ENCODE measurements at places on chromosomes 11 and 22.

DNA sequence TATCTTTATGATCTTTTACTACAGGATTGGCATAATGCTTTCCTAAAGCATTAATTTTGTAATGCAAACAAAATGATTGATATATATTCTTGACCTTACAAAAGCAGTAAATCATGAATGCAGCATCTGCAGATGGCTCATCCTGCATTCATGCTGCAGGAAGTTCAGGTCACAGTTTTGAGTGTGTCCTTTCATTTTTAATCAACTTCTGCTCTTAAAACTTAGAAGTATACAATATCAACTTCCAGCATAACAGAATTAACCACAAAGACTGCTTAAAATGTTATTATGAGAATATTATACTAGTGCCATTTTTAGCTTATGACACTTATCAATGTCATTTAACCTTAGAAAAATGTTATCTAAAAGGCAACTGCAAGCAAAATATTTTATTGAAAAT, 54.0 kb downstream of the SLC36A4 start:
- DNase-seq, result no peak

DNA sequence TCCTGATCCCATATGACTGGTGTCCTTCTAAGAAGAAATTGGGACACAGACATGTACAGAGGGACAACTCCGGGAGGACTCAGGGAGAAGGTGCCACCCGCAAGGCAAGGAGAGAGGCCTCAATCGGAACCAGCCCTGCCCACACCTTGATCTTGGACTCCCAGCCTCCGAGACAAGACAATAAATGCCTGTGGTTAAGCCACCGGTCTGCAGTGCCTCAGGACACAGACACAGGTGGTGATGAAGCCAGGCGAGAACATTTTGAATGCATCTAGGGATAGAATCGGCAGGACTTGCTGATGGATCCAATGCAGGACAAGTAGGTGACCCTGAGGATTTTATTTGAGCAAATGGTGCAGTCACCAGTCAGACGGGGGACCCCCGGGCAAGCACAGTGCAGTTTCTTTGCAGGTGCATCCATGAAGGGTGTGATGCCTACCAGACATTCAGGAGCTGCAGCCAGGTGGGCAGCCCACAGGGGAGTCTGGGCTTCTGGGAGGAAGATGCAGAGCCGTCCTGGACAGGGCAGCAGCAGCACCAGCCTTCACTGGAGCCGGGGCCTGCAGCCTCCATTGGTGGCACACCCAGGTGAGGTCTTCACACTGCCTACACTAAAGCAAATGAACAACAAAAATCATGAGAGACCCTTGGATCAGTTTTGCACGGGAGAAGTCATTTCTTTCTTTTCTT, 20.2 kb upstream of the SEPTIN5 start:
- no peak for DNase-seq

GRCh38 chr11:475941-476340, 25.9 kb downstream of the PTDSS2 start:
- DNase-seq, result no peak

- no peak for DNase-seq
Observed at GRCh38 chr11:109728056-109728455, 306.1 kb downstream of the C11orf87 start.

DNA sequence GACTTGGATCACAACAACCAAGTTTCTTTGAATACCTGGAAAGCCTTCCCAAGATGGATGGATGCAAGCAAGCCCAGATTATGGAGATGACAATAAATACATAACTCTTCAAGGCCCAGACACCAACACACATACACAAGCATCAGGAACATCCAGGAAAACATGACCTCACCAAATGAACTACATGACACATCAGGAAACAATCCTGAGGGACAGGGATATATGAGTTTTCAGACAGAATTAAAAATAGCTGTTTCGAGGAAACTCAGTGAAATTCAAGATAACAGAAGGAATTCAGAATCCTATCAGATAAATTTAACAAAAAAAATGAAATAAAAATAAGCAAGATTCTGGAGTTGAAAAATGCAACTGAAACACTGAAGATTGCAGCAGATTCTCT, 659.4 kb downstream of the METTL15 start:
- DNase-seq, result peak; percentile 32

GRCh38 chr11:65497141-65498041, 1.5 kb upstream of the MALAT1 start:
- DNase-seq, result peak; percentile 99

DNA sequence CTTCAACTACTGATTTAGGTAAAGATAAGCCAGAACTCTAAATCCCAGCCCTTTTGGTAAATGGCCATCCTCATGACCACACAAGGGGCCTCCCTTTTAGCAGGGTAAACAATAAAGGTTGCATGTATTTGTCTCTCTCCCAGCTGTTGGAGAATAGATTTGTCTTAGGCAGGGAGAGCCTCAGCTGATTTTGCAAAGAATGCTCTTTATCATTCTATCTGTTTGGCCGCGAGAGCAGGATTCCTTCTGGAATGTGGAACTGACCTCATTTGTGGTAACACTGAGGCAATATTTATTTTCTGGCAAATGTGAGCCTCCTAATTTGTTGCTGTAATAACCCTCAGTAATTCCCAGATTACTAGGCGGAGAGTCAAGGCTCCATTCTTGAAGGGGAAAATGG, 15.3 kb downstream of the PTS start:
- peak; percentile 81 for DNase-seq

- DNase-seq, result peak; percentile 48
Observed at GRCh38 chr11:67118181-67118766, 789 bp upstream of the KDM2A start.

- DNase-seq, result no peak
Observed at GRCh38 chr11:119873761-119874421, 144.9 kb upstream of the NECTIN1 start.

- no peak for DNase-seq
Observed at GRCh38 chr11:73965764-73966121, 14.9 kb downstream of the DNAJB13 start.

DNA sequence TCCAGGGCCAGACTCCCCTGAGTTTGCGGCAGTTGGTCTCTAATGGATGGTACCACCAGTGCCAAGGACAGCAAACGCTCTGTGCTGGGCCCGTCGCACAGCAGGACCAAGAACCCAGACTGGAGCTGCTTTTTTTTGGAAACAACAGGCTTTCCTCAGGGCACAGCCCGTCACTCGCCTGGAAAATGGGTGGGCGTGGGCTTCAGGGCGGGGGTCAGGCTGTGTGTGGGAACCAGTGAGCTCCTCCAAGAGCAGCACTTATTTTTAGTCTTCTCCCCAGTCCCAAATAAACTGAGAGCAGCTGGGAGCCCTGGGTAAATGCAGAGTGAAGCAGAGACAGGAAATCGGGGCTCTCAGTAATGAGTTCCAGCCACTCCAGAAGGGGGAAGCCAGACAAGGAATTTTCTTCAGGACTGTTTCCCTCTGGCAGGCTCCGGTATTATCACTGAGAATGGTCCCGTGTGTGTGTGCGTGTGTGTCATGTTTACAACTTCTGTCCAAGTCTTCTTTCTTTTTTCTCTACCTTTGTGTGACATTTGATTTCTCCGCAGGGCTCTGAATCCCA, 63.0 kb downstream of the PPFIBP2 start:
- peak; percentile 71 for DNase-seq

GRCh38 chr11:130859886-130860285, 56.4 kb downstream of the SNX19 start:
- DNase-seq, result no peak

DNA sequence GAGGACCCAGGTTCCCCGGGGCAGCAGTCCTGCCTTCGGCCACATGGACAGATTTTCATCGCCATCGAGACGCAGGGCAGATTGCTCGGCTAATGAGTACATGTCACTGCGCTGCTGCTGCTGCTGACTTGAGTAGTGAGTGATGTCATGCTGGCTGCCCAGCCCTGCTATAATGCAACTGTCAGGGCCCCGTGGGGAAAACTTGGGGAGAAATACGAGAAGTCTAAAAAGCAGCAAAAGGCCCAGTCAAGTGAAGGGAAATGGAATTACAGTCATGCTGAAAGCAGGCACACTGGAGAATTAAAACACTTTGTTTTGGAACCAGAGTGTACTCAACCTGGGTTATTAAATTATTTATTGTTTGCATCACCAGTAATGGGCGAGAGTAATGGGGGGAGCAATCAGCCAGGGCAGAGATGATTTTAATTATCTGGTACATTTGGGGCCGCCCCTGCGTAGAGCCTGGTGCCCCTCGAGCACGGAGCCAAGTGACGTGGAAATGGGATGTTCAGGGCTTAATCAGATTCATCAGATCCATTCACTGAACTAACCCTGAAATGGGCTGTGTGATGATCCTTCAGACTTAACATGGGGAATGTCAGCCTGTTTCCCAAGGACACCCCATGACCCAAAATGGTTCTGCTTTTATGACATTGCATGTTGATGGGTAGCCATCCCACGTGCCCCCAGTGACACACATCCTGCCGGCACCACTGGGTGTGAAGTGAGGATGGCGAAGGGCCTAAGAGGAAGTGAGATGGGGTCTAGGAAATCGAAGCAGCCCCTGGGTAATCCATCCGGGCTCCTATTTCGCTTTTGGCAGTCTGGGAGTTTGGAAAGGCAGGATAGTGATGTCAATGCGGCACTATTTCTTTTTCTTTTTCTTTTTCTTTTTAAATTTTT, 241.6 kb upstream of the CADM1 start:
- no peak for DNase-seq

DNA sequence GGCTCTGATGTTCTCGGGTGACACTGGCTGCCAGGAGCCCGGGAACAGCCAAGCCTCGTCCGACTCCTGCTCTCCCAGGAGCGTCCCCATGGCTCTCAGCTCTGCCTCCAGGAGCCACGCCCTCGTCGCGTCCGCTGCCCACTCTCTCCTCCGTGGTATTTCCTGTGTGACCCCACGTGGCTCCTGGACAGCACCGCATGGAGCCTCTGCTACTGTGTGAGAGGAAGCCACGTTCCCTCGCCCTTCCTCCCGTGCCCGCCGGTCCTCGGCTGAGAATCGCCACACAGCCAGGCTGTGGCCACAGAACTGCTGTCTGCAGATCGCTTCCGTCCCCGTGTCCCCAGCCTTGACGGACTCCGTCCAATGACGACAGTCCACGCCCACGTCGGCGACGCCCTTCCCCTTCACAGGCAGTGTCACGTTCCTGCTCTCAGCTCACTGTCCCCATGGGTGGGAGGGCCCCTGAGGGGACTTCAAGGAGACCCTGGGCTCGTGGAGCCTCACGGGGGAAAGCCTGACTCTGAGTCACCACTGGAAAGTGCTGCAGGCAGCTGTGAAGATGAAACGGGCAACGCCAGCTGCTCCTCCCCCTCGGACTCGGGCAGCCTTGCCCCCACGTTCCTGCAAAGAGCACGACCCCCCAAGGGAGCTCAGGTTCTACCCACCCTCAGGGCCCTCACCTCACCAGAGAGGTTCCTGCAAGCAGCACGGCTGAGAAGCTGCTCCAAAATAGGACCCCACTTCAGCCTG, 458.5 kb downstream of the BRD1 start:
- no peak for DNase-seq

DNA sequence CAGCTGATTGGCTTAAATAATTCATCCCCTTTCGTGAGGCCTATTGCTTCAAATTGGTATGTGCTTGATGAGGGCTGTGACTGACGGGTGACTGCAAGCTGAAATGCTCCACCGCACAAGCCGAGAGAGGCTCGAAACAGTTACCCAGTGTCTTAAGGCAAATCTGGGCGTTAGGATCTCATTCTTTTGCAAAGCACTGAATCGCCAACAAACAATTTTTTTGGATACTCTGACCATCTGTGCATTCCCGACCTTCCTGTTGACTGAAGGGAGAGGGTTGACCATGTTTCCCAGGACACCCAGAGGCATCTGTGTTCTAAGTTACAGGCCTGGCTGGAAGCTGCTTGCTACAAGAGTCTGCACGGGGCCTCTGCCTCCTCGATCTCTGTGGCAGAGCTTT, 32.1 kb downstream of the CACNG2 start:
- DNase-seq, result no peak

DNA sequence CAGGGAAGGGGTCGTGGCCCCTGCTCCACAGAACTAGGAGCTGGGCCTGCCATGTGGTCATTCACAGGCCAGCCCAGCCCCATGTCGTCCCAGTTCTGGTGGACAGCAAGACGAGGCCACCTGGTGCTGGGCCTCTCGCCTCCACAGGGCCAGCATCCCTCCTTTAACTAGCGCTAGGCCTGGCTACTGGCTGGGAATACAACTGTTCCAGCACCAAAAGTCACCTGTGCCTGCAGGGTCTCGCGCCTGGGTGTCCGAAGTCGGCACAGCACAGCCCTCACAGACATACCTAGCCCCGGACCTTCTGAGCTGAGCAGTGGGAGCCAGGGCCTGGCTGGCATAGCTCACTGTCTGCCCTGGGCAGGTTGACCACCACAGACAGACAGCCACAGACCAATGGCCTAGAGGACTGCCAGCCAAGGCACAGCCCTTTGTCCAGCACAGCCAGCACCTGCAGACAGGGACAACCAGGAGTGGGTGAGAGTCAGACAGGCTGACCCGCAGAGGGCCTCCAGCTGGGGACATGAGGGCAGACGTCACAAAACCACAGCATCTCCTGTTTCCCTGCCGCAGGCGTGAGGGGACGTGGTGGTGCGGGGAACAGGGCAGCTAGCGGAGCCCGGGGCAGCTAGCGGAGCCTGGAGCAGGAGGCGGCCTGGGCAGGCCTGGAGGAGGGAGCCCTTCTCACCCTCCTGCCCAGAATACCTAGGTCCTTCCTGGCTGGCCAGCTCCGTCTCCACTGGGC, 27.2 kb upstream of the TH start:
- DNase-seq, result no peak

- DNase-seq, result peak; percentile 66
Observed at GRCh38 chr11:77590194-77590782, 535 bp downstream of the AQP11 start.

DNA sequence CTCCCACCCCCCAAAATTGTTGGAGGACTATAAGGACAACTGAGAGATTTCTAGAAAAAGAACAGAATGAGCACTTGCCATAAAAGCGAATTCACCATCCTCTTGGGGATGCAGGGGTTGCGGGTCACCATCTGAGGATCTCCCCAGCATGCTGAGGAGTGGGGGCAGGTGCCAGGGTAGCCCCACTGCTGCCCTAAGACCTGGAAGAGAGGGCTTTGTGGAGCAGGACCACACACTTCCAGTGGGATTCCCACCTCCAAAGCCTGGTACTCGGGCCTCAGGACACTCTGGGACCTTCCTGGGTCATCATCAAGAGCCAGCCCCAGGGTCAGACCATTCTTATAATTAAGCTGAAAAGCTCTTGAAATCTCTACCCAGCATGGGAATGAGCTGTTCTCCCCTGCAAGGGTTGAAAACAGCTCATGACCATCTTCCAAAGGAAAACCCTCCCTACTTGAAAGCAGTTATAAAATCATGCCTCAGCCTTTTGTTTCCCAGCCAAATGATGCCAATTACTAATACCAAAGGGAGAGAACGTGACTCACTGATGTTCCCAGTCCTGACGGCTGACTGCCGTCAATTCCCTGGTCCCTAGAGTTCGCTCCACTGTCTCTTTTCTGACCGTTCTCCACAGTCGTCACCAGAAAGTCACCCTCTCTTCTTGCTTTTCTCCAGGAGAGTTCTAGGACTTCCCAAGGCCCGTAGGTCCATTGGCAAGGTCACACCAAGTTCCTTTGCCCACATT, 76.8 kb upstream of the CREB3L1 start:
- peak; percentile 83 for DNase-seq
